ENCODE measurements at places on chromosomes 11 and 22. TPM values are rescaled to one million over a fixed set of nuclear protein-coding genes. Genes with fewer than 3 reads are reported as not detected.

- no peak for DNase-seq
Observed at GRCh38 chr11:113444502-113445123, 30.6 kb downstream of the DRD2 start.

DNA sequence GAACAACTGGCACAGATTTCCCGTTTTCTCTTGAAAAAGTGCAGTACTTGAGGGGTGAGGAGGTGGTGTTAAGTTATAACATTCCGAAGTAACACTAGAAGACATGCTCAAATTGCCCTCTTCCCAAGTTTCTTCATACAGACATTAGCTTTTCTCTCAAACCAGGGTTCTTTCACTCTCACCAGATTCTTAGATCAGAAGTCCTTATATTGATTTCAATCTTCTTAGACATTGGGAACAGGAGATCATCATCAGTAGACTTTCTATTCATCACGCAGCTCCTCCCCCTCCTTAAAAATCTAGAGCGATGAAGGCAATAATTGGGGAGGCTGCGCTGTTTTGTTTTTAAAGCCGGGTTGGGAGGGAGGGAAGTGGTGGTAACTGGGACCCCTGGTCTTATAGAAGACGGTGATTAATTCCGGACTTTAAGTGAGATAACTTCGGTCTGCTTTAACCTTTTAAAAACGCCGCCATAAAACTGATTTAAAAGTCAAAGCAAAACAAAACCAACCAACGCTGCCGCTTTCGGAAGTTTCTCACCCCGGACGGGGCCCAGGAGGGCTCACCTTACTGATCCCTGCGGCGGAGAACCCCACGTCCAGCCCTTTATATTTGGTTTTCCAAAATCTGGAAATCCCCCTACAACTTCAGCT, 665 bp downstream of the USP28 start:
- DNase-seq = no peak

- DNase-seq = no peak
Observed at GRCh38 chr11:61754534-61755482, 2.4 kb downstream of the MYRF start.

- DNase-seq = no peak
Observed at GRCh38 chr11:116328391-116328790, 444.4 kb downstream of the BUD13 start.

GRCh38 chr22:45564349-45565030, 61.8 kb downstream of the FBLN1 start:
- no peak for DNase-seq

- DNase-seq = peak; percentile 67
Observed at GRCh38 chr11:132028380-132029240, 658.2 kb downstream of the NTM start.

DNA sequence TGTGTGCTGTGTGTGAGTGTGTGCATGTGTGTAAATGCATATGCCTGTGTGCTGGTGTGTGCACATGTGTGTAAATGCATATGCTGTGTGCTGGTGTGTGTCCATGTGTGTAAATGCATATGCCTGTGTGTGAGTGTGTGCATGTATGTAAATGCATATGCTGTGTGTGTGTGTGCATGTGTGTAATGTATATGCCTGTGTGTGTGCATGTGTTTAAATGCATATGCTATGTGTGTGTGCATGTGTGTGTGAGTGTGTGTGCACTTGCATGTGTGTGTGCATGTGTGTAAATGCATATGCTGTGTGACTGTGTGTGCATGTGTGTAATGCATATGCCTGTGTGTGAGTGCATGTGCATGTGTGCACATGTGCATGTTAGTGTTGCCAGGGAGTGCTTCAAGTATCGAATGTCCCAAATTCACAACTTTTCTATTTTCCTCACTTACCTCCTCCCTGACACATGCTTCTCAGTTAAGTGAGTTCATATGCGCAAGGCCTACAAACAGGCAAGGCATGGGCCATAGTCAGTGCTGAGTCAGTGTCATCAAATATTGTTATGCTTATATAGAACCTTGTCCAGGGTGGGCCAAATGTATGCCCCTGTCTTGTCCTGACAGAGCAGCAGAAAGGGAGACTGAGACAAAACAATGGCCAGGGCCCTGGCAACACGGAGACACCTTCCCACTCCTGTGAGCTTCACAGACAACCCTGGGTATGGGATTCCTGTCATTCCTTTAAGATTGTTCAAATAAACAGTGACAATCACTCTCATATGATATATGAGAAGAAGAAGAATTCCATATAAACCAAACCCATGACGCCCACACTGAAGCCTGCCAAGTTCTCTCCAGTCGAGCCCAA, 38.6 kb downstream of the GGTLC2 start:
- no peak for DNase-seq

DNA sequence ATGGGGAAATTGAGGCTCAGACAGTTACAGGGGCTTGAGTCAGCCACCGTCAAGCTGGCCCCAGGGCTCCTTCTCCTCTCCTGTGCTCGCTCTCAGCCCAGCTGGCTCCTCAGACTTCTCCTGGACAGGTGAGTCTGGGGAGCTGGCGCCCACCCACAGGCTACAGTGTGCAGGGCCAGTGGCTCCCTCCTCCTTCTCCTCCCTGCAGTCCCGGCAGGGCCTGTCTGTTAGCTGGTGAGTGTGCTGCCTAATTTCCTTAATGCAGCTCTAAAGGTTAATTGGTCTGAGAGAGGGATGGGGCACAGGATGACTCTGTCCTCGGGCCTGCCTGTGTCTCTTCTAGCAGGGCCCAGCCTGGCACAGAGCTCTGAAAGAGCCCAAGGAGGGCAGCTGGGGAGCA, 31.7 kb downstream of the LMO1 start:
- DNase-seq = no peak

- no peak for DNase-seq
Observed at GRCh38 chr11:57349491-57350274, 11.5 kb downstream of the P2RX3 start.

DNA sequence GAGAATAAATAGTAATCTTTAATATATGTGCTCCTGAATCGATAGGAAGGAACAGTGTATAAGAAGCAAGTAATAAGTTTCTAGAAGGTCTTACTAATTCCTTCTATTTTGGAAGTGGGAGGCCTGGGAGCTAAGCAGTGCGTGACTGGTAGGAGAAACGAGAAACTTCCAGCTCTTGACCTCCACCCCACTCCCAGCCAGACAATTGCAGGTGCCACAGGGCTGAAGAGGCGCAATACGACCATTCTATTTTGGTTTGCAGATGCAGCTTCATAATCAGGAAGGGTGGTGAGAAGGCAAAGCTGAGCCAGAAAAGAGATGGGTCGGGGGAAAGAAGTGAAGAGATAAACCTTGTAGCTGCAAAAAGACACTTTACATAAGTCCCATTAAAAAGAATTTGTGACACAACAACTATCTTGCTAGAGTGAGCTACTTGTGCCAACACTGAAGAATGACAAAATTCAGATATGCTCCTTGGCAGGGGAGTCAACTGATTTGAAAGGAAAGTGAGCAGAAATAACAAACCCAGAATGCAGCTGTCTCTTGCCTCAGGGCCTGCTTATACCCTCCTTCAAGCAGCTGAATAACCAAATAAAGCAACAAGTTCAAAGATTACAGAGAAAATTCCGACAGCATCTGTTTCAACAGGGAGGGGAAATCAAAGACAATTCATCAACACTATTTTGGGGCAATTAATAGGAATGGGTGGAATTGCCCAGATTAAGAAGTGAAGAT, 35.1 kb downstream of the GRIA4 start:
- DNase-seq = no peak

DNA sequence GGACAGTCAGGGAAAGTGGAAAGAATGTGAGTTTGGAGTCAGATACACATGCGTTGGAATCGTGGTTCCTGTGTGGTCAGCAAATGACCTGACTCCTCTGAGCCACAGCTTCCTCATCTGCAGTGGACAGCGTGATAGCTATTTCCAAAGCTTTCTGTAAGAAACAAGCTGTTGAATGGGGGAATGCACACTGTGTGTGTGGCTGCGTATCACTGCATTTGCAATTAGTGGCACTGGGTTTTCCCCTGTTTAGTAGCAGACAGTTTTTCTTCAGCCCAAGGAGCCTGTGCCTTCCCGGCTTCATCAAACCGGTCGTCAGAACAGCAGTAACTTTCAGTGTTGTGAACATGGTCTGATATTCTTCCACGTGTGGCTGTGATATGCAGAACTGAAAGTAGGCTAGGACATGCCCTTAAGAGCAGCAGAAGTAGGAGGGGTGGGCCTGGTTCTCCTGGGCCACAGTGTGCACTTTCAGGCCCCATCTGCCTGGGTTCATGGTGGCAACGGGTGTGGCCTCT, 121.5 kb downstream of the RRAS2 start:
- DNase-seq = no peak

GRCh38 chr11:119610836-119611426, 118.1 kb downstream of the NECTIN1 start:
- DNase-seq = no peak

DNA sequence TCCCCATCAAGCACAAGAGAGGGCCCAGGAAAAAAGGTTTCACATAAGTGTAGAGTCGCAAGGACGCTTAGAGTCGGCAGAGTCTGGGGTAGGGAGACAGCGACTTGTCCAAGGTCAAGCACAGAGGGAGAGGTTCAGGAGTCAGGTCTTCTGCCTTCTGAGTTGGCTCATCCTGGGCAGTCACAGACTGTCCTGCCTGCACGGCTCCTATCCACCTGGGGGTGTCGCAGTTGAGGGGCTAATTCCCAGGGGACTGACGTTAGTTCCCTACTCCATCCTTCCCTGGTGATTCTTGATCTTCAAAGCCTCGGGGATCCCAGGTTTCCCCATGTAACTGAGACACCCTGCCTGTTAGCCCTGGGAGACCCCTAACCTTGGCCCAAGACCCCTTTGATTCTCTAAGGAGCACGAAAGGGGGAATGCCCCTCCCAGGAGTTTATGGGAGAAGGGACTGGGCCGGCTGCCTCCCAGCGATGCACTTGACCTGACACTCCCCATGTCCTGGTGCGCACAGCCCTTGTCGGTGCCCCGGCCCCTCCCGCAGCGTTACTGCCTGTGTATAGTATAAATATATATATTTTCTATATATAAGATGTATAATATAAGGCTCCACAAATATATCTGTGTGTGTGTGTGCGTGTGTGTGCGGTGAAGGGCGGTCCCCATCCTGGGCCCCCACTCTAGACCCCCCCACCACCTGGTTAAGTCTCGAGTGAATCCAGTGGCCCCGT, 14.7 kb upstream of the TAB1 start:
- no peak for DNase-seq

DNA sequence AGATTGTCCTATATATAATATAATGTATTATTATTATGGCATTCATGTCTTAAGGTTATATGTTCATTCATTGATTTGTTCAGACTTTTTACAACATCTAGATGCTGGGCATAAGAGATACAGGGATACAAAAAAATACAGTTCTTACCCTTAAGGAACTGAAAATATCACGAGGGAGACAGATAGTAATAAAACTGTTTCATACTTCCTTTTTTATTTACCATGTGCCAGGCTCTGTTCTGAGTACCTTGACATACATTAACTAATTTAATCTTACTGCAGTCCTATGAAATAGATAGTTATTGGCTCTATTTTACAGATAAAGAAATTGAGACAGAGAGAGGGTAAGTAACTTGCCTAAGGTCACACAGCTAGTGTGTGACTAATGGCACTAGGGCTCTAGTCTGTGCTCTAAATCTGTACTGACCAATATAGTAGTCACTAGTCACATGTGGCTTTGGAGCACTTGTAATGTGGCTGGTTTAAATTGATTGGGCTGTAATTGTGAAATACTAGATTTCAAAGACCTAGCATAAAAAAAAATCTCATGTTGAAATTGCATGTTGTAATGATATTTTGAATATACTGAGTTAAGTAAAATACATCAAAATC, 21.3 kb downstream of the TRIM44 start:
- peak; percentile 2 for DNase-seq

DNA sequence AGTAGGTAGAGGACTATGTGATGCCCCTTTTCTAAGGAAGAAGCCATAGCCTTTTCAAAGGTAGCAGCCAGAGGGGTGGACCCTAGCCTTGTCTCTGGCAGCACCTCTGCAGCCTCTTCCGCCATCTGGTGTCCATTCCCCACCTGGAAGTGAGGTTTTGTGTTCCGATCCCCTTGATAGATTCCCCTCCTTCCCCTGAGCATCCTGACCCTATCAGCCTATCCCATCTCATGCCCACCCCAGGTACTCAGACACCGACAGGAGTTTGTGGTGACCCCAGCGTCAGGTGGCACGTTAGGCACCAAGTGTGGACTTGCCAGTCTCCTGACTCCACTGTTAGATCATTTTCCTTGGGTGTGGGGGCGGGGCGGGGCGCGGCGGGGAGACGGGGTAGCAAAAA, 398 bp upstream of the FAM89B start:
- peak; percentile 46 for DNase-seq

DNA sequence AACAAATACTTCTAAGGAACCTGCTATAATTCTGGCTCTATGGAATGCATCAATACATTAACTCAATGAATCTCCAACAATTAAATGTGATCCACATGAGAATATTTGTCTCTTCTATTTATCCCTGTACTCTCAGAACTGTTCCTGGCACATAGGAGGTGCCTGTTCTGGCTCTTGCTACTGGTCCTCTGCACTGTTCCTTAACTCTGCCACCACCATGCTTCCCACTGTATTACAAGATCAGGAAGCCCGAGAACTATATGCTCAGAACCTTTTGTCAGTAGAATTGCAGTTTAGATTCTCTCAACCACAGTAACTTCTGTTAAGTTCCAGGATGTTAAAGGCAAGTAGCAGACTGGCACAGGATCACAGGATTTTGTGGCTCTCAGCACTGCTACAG, 376.3 kb upstream of the CCDC90B start:
- DNase-seq = no peak

- no peak for DNase-seq
Observed at GRCh38 chr11:118763041-118763440, 27.9 kb downstream of the DDX6 start.

The HIPK3 gene
- 52.5 TPM for total RNA-seq

The MRGPRX4 gene
- total RNA-seq = not detected

The PATE2 gene
- not detected for total RNA-seq

The INS gene
- not detected for total RNA-seq

The TMPRSS5 gene
- total RNA-seq = 0.15 TPM

The TP53AIP1 gene
- total RNA-seq = not detected

The MMP11 gene
- 3.3 TPM for total RNA-seq

The TLCD5 gene
- 8.9 TPM for total RNA-seq

The DDTL gene
- total RNA-seq = 0.46 TPM

The KCNK4 gene
- not detected for total RNA-seq

The CD248 gene
- 552 TPM for total RNA-seq

The HORMAD2 gene
- not detected for total RNA-seq

The NXPE2 gene
- total RNA-seq = not detected

The APOL3 gene
- total RNA-seq = 1.4 TPM

The PRMT3 gene
- total RNA-seq = 10.6 TPM

The FOXRED2 gene
- total RNA-seq = 2.8 TPM

Data from HFFc6 (cell line).